Neural crest cell (in vitro differentiated cells): ENCODE measurements at places on chromosomes 2 and 18.

GRCh38 chr2:2919574-2920365 lies 457.8 kb downstream of the EIPR1 start:
- H3K27me3 ChIP-seq: no peaks in the 10 kb centered on the region
- H3K36me3 ChIP-seq: no peaks in the 10 kb centered on the region
- no peak overlapping the region for H3K27ac ChIP-seq
- H3K4me3 ChIP-seq: no peak overlapping the region
- no peak for DNase-seq
- no peaks in the 10 kb centered on the region for H3K4me1 ChIP-seq

- peaks cover 5% of the 10 kb centered on the region for H3K4me1 ChIP-seq
- H3K36me3 ChIP-seq: peaks cover 12% of the 10 kb centered on the region
- no peak for DNase-seq
- no peak overlapping the region for H3K27ac ChIP-seq
Measured at GRCh38 chr2:205128726-205129125, 553.6 kb upstream of the NRP2 start.

GRCh38 chr2:88829607-88830463 lies 138.4 kb downstream of the RPIA start:
- no peaks in the 10 kb centered on the region for H3K36me3 ChIP-seq
- no peaks in the 10 kb centered on the region for H3K4me1 ChIP-seq
- H3K4me3 ChIP-seq: no peak overlapping the region
- DNase-seq: no peak

- H3K4me3 ChIP-seq: no peak overlapping the region
- DNase-seq: no peak
- no peak overlapping the region for H3K27ac ChIP-seq
- H3K36me3 ChIP-seq: no peaks in the 10 kb centered on the region
- H3K27me3 ChIP-seq: no peaks in the 10 kb centered on the region
Measured at GRCh38 chr2:209977386-209978239, 24.8 kb upstream of the RPE start.

- H3K36me3 ChIP-seq: peaks cover 8% of the 10 kb centered on the region
- H3K4me3 ChIP-seq: no peak overlapping the region
- no peaks in the 10 kb centered on the region for H3K4me1 ChIP-seq
- DNase-seq: no peak
- H3K27me3 ChIP-seq: peaks cover 58% of the 10 kb centered on the region
Measured at GRCh38 chr2:88765154-88765888, 73.8 kb downstream of the RPIA start.

DNA sequence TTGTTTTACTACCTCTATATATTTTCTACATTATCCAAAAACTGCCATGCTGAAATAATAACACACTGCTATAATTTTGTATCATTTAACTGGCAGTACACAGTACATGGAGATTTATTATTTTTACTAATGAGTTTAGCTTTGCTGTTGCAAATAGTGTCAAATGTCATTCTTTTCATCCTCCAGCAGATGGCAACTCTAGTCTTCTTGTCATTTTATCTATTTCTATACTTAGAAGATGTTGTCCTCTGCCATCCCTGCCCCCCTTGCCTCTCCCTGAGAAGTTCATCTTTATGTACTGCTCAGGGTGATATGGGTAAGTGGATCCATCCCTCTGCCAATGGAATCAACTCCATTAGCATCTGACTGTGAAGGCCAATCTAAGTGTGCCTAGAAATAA lies 21.7 kb upstream of the LRRTM1 start:
- H3K27me3 ChIP-seq: peaks cover 11% of the 10 kb centered on the region
- no peak overlapping the region for H3K27ac ChIP-seq
- no peak for DNase-seq
- no peak overlapping the region for H3K4me3 ChIP-seq
